ENCODE measurements at places on chromosomes 2 and 18.
A peak's percentile ranks its signal among the peaks of the same experiment; 100 is the strongest.

DNA sequence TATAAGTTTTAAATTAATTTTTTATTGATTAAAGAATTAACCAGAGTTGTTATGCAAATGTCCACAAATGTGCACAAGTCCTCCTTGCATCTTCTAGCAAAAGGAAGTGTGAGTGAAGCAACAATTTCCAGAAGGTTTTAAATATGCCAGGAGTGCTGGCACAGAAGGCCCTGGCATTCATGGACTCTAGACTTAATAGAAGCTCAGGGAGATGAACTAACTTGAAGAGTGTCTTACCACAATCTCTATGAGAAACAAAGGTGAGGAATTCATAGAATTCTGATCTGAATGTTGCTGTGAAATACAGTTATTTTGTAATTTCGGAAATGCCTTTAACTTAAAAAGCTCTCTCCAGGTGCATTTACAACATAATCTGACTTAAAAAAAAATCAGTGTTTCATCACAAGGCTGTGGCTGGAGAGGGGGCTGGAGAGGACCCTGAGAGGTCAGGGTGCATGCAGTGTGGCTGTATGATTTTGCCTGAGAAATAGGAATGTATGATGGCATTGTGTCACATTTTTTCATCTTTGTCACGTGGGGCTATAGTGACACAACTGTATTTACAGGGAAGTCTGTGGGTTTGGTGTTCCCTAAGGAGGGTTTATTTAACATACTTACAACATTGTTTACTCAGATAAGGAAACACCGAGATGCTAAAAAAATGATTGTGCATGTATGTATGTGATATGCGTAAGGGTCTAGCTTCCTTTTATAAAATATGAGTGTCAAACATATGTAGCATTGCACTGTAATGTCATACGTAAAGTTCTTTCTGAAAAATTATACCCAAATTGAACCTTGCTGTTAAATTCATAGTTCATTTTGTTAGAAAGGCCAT, 66.2 kb downstream of the MAP4K4 start:
- no peak for DNase-seq

GRCh38 chr2:24122366-24123194, 554 bp downstream of the PFN4 start:
- DNase-seq = no peak

GRCh38 chr2:102137138-102137537, 5.4 kb upstream of the IL1R1 start:
- peak; percentile 84 for DNase-seq

- no peak for DNase-seq
Observed at GRCh38 chr2:23617811-23618215, 232.8 kb downstream of the KLHL29 start.

GRCh38 chr18:36337679-36338402, 40.3 kb downstream of the FHOD3 start:
- DNase-seq = no peak

DNA sequence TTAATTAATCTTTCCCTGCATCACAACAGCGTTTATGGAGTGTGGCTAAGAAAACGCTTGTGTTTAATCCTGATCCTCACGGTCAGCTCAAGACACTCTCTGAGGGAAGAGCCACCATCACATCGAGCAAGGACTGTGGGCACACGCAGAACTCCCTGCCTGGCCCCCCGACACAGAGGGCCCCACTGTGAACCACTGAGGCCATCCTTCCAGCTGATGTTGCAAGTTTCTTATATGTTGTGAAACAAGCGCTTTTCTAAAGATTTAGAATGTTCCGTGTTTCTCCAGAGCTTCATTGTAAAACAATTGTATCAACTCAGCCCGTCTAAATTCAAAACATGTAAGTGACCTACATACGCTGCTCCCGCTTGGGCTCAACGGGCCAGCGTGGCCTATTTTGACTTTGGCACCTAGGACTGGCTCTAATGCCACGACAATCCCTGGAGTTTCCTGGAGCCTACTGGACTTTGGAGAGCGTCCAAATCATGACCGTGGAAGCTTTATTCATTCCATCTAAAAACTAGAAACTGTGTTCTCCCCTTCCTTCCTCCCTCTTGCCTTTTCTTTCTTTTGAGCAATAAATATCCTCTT, 34.9 kb downstream of the SERPINE2 start:
- no peak for DNase-seq
